ENCODE measurements at places on chromosomes 7 and 10.

GRCh38 chr10:69801434-69802315, at the start of gene COL13A1:
COL13A1 (plus strand) TSS chr10:69801906; CDS start chr10:69802424, 518 bp downstream.
- peak; percentile 75 for DNase-seq

GRCh38 chr7:1899951-1900762, 230.1 kb downstream of the ELFN1 start:
- peak; percentile 21 for DNase-seq

DNA sequence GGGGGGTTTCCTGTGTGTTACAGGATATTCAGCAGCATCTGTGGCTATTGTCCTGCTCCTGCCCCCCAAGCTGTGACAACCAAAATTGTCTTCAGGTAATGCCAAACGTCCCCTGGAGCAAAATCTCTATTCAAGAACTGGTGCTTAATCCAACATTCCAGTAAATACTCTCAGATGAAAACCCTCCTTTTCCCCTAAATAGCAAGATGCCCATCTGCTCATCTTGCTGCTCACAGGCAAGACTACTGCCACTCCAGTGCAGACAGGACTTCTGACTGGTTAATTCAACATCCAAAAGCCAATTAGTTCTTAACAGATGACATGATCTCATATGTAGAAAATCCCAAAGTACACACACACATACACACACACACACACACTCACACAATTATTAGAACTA, 20.5 kb upstream of the JAZF1 start:
- no peak for DNase-seq

DNA sequence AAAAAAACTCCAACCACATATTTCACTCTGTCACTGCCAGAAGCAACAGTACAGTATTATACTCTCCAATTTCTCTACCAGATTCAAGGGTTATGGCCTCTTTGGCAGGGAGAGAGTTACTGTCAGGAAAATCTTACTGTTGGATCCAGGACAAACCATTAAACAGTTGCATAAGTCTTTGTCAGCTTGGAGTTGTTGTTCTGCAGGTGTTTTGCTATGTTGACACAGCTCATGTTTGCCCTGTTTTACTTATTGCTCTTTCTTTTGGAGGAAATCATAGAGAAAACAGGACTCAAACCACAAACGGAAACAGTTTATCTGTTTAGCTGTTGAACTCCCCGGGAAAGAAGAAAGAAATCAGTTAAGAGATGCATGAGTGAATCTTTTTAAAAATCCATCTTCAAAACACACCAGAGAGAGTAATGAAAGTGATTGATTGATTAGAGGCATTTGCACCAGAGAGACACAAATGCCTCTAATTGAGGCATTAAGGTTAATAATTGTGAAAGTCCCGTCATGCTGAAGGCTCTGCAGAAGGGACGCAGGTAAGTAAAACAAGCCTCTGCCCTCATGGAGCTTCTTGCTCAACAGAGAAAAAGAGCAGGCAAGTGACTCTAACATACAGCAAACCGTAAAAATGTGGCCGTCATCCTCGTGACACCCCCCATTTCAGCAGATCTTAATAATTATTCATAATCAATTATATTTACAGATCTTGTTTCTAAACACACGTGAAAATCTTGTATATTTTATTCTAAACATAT, 38.7 kb upstream of the ARHGAP21 start:
- DNase-seq, result no peak

- no peak for DNase-seq
Measured at GRCh38 chr7:71303566-71303965, 171.6 kb downstream of the GALNT17 start.

DNA sequence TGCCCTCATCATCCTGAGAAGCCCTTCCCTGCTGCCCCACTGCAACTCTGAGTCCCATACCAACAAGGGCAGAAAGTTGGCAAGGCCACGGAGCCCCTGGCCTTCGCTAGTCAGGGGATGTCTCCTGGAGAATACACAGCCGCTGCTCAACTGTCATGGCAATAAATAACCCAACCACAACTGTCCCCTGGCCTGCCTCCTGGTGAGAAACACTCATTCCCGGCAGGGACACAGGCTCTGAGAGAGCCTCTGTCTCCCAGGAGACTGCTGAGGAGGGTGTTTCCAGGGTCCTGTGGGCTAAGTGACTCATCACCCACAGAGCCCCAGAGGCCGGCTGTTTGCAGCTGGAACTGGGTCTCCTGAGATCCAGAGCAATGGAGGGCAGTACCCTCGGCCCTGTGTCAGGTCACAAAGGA, 354.1 kb downstream of the TNS3 start:
- peak; percentile 48 for DNase-seq

- DNase-seq, result peak; percentile 72
Measured at GRCh38 chr10:115093286-115093775, at the start of gene ATRNL1. ATRNL1 (plus strand) TSS chr10:115093365; CDS start chr10:115093751, 386 bp downstream.

DNA sequence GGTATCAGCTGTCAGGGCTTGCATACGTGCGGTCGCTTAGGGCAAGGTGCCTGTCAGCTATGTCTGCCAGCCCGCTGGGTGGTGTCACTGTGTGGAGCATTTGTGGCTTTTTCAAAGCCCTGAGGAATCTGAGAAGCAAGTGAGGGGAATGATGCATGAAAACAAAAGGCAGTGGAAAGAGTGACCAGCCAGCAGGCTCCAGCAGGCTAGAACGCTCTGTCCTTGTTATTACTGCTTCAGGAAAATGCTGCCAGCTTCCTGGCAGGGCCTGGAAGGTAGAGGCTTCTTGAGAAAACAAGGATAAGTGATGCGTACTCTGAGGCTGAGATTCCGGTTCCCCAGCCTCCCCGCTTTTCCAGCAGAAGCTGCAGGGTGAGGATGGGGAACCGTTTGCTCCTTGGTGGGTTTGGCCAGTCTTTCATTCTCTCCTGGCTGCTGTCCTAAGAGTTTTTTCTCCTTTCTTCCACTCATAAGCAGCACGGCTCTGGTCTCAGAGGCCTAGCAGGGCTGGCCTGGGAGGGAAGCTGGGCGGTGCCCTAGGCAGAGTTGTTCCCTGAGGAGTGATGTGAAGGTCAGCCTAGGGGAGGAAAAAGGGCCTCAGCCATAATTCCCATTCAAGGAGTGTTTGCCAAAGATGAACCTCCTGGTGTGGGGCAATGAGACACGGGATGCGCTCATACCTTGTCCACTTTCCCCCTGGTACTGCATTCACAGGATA, 42.8 kb upstream of the MKLN1 start:
- peak; percentile 39 for DNase-seq

GRCh38 chr10:13382703-13383398, 34.8 kb upstream of the SEPHS1 start:
- DNase-seq, result no peak

DNA sequence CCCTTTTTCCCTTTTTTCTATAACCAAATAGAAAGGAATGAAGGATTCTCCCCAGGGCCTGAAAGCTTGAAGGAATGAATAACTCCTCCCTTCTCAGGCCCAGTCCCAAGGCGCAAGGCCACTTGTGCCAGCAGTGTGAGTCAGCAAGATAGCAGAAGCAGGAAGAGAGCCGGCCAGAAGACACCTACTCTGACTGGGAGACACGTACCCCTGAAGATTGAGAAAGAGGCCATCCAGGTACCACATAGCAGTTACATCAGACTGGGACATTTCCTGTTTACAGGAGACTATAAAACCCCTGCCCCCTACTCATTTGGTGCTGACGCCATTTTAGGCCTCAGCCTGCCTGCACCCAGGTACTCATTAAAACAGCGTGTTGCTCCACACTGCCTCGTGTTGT, 65.5 kb downstream of the LRRC17 start:
- no peak for DNase-seq

DNA sequence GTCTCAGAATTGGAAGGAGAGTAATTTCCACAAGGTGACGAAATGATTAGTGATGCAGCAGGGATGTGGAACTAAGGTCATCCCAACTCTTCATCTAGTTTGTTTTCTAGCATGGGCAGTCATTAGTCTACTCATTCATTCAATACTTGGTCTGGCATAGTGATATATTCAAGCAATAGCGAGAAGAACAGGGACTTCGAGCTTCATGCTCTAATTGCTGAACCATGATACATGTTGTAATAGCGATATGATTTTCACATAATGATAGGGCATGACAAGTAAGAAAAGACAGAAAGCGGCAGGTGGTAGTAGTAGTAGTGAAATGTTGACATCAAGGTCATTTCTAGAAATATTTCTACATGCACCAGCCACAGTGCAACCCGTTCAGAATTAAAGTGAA, 652.1 kb downstream of the PHTF2 start:
- DNase-seq, result no peak

GRCh38 chr10:118271671-118272070, 70.5 kb downstream of the FAM204A start:
- no peak for DNase-seq

DNA sequence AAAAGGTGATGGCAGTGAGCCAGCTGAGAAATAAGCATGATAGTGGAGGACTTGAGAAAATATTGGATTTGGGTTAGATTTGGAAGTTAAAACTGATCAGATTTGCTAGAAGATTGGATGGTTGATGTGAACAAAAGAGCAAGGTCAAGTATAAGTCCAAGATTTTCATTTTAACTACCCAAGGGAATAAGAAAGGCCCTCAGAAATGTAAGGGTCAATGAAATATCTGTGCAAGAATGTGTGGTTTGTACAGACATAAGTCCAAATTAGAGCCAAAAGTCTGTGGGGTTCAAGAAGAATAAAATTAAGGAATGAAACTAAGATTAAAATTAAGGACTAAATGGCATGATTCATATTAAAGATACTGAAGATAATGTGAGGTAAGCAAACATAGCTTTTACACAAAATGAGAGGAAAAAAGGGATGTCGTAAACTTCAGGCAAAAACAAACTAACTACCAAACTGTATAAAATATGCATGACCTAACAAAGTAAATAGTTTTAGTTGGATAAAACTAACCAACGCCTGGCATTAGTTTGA, 78.4 kb upstream of the CACNA2D1 start:
- no peak for DNase-seq

DNA sequence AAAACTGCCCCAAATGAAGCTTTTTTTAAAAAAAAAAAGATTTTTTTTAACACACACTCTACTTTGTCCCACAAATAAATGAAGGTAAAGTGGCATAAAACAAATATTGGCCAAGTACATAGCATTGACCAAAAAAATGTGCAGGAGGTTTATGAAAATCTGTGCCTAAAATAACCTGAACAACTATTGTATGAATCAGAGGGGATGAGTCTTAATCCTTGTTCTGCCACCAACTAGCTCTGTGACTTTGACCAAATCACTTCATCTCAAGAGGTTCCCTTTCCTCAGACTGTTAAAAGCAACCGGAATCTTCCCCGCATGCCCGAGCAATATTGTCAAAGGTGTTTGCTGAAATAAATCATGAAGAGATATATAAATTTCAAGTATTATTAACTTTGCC, 150.4 kb upstream of the NEBL start:
- no peak for DNase-seq

- no peak for DNase-seq
Measured at GRCh38 chr10:69860271-69860670, 58.6 kb downstream of the COL13A1 start.

- peak; percentile 37 for DNase-seq
Measured at GRCh38 chr10:110636932-110637557, 7.1 kb upstream of the RBM20 start.

DNA sequence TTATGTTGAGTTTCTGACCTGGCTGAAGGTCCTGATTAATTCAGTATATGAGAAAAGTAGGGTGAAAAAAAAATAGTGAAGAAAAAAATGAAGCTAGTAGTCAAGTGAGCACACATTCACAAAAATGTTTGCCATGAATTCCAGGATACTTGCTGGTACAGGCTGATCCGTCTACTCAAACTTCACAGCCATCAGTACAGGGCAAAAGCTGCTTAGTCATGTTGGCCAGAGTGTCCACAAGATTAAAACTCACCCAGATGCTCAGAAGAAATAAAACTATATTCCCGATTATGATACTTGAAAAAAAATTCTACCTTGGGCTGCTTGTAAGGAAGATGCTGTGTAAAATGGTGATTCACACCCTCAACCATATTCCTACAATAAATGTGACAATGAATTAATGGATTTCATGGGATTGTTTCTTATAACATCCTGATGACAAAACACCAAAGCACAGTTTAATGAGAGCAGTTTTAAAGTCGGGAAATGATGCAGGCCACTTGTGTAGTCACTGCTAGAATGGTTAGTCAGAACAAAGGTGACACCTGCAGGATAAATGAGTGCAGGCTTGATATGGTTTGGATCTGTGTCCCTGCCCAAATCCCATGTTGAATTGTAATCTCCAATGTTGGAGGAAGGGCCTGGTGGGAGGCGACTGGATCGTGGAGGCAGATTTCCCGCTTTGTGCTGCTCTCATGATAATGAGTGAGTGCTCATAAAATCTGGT, 49.2 kb upstream of the ANKRD1 start:
- DNase-seq, result no peak

DNA sequence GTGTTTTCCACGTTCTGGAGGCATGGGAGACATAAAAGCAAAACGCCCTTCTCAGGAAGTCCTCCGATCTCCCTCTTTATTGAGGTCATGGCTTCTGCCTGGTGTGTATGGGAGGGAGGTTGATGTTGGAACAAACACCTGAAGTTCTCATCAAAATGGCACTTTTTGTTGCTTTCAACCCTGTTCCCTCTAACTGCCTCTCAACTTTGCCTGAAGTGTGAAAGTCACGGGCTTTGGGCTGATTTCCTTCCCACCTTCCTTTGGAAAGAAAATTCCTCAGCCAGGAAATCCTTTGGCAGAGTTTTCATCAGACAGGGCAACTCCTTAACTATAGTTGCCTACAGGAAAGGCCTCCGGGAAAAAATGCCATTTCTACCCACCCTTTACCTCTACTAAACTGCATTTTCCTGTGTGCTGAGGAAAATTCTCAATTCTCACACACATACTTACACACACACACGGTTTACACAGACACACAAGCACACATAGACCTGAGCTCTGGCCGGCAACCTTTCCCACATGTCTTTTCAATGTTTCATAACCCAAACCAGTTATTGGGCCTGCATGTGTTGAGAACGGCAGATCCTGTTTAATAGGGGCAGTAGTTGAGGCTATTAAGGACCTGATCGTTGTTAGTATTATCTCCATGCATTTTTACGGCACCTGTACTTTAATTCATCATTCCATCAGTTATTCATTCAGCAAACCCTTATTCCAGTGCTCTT, 36.4 kb downstream of the CYP17A1 start:
- DNase-seq, result no peak

DNA sequence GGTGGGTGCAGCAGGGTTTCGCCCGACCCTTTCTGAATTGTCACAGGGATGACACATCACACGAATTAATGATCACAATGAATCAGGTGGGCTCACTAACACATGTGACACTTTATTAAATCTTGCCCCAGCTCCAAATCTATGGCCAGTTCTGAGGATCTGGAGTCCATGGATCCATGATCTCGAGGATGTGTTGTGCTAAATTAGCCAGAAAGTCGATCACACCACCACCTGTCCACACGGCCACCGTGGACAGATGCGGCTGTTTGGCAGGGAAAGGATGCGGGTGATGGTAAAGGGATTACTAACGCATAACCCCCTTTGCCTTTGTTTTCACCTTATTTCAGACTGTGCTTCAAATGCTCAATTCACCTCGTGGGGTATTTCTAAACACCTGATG, 96.4 kb downstream of the COBL start:
- DNase-seq, result no peak
